ENCODE measurements at places on chromosomes 2 and 18. TPM values are rescaled to one million over a fixed set of nuclear protein-coding genes. Genes with fewer than 3 reads are reported as not detected.

DNA sequence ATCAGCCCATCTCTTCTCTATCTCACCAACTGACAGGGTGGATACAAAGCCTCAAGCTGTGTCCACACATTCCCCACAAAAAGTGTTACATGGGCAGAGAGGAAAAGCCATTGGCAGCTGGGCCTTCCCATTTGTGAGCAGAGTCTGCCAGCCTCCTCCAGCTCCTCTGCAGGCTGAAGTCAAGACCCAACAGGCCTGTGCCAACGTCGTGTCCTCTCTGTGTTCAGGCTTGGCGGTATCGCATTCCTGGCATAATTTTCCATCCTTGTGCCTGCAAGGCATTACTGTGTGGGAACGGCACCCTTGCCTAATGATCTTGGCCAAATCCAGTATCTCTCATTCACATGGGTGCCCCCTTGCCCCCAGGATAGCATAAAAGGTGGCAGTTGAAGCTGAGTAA, 41.5 kb upstream of the APCDD1 start:
- no peak for DNase-seq
- H3K27me3 ChIP-seq, result no peaks in the 10 kb centered on the region
- H3K4me1 ChIP-seq, result peaks cover 17% of the 10 kb centered on the region
- no peaks in the 10 kb centered on the region for H3K36me3 ChIP-seq

GRCh38 chr2:238133499-238134392, 4.7 kb upstream of the KLHL30 start:
- no peak overlapping the region for H3K4me3 ChIP-seq
- no peaks in the 10 kb centered on the region for H3K4me1 ChIP-seq
- no peaks in the 10 kb centered on the region for H3K27me3 ChIP-seq
- H3K36me3 ChIP-seq, result no peaks in the 10 kb centered on the region
- no peak overlapping the region for H3K27ac ChIP-seq
- DNase-seq, result no peak

GRCh38 chr18:55031979-55032378, 72.7 kb upstream of the CCDC68 start:
- H3K27ac ChIP-seq, result peak overlapping the region; percentile 53
- no peaks in the 10 kb centered on the region for H3K36me3 ChIP-seq
- no peak for DNase-seq
- no peak overlapping the region for H3K4me3 ChIP-seq
- H3K4me1 ChIP-seq, result no peaks in the 10 kb centered on the region

- H3K4me3 ChIP-seq, result no peak overlapping the region
- H3K27ac ChIP-seq, result no peak overlapping the region
- H3K4me1 ChIP-seq, result no peaks in the 10 kb centered on the region
These were observed 321.9 kb upstream of the NETO1 start for GRCh38 chr18:73189718-73190117.

DNA sequence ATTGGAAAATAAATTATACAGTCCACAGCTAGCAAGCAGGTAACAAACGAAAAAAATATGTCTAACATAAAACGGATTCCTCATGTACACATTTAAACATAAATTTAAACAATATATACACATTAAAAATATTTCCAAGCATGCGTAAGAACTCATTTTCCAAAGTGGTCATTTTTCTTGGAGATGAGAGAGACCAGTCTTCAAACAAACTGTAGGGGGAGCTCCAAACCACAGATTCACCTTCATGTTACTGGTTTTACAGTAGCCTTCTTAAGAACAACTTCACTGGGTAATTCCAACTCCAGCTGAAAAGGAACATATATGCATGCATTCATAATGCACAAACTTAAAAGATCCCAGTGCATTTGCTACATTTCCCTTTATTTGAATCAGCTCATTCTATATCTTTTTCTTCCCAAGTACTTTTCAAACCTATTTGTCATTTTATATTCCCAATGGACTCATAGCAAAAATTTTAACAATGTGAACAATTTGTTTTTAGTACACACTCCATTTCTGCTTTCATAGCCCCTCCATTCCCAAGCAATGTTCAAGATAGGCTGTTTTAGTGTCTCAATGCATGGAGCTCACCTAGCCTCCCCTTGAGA, 4.7 kb upstream of the STAMBP start:
- peak; percentile 15 for DNase-seq
- no peaks in the 10 kb centered on the region for H3K36me3 ChIP-seq
- H3K27me3 ChIP-seq, result no peaks in the 10 kb centered on the region
- no peak overlapping the region for H3K27ac ChIP-seq
- H3K4me1 ChIP-seq, result peaks cover 7% of the 10 kb centered on the region
- no peak overlapping the region for H3K4me3 ChIP-seq

GRCh38 chr18:77896586-77897252, 647.1 kb downstream of the GALR1 start:
- DNase-seq, result no peak
- no peaks in the 10 kb centered on the region for H3K36me3 ChIP-seq
- H3K4me1 ChIP-seq, result peaks cover 8% of the 10 kb centered on the region
- no peak overlapping the region for H3K4me3 ChIP-seq

DNA sequence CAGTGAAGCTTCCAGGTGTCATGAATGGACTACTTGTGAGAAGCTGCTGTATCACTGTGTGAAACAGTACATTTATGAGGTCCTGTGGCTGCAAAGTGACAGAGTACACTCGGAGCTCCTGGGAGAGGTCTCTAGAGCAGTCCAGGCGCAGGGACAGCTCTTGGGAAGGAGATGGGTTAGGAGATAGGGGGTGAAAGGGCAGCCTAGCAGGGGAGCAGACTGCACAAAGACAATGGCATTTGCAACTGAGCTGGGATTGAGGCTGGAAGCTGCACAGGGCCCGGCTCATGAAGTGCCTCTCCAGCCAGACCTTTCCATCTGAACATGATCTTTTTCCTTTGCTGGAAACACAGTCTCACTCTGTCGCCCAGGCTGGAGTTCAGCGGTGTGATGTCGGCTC, 83.6 kb downstream of the RHOB start:
- no peak overlapping the region for H3K4me3 ChIP-seq
- no peaks in the 10 kb centered on the region for H3K36me3 ChIP-seq
- DNase-seq, result no peak
- peaks cover 10% of the 10 kb centered on the region for H3K4me1 ChIP-seq
- H3K27ac ChIP-seq, result no peak overlapping the region

- no peak overlapping the region for H3K4me3 ChIP-seq
- no peaks in the 10 kb centered on the region for H3K36me3 ChIP-seq
- H3K27me3 ChIP-seq, result no peaks in the 10 kb centered on the region
- no peak overlapping the region for H3K27ac ChIP-seq
- H3K4me1 ChIP-seq, result no peaks in the 10 kb centered on the region
- no peak for DNase-seq
These were observed 893.1 kb upstream of the CELF4 start for GRCh38 chr18:38458698-38459097.

DNA sequence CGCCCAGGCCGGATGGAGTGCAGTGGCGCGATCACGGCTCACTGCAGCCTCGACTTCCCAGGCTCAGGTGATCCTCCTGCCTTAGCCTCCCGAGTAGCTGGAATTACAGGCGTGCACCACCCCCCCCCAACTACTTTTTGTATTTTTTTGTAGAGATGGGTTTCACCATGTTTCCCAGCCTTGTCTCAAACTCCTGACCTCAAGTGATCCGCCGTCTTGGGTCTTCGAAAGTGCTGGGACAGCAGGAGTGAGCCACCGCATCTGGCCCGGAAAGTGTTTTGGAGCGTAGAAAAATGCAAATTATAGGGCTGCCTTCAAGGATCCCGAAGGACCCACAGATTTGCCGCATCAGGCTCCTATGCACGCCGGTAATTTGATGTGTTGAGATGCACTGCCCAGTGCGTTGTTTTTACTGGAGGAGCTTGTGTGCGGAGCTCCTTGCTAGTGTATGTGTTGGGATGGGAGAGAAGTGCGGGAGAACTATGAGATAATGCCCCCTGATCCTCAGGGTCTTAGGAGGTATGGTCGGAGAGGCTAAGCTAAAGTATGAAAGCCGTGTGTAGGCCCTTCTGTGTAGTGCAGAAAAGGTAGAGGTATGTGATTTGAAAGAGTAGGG, 1.2 kb upstream of the CLASP1 start:
- peak overlapping the region; percentile 82 for H3K4me3 ChIP-seq
- no peak for DNase-seq
- H3K4me1 ChIP-seq, result peaks cover 32% of the 10 kb centered on the region
- no peaks in the 10 kb centered on the region for H3K27me3 ChIP-seq
- no peaks in the 10 kb centered on the region for H3K36me3 ChIP-seq

DNA sequence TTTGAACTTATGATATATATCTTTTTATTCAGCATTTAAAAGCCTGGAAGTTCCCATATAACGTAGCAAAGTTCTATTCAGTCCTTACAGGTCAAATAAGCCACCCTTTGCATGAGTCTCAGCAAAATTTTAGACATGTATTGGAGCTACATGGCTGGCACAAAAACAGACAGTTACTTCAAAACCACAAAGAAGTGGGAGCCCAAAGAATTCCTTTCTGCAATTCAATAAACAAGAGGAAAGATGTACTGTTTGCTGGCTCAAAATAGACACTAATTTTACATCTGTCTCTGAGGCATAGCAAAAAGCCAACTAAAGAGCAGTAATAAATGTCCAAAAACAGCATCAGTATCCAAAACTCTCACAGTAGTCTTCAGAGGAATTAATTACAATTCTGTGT, 87.0 kb downstream of the ZEB2 start:
- DNase-seq, result no peak
- no peaks in the 10 kb centered on the region for H3K36me3 ChIP-seq
- no peaks in the 10 kb centered on the region for H3K4me1 ChIP-seq
- H3K27ac ChIP-seq, result no peak overlapping the region
- H3K4me3 ChIP-seq, result no peak overlapping the region

DNA sequence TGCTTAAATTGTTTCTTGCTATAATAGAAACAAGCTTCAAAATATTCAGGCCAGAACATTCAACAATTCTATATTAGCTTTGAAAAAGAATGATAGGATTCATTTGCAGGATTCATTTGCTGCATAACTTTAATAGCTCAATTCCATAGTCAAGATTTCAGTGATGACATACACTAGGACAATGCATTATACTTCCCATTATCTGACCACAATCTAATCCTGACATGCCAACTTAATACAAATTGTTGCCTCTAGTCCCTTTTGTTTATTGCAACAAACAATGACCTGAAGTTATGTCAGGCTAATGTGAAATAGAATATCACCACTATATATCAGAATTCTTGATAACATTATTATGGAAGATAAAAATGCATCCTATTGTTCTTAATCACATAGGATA, 169.4 kb downstream of the DNAH7 start:
- H3K27me3 ChIP-seq, result no peaks in the 10 kb centered on the region
- H3K4me1 ChIP-seq, result no peaks in the 10 kb centered on the region
- no peak overlapping the region for H3K4me3 ChIP-seq
- no peak for DNase-seq
- H3K27ac ChIP-seq, result no peak overlapping the region

DNA sequence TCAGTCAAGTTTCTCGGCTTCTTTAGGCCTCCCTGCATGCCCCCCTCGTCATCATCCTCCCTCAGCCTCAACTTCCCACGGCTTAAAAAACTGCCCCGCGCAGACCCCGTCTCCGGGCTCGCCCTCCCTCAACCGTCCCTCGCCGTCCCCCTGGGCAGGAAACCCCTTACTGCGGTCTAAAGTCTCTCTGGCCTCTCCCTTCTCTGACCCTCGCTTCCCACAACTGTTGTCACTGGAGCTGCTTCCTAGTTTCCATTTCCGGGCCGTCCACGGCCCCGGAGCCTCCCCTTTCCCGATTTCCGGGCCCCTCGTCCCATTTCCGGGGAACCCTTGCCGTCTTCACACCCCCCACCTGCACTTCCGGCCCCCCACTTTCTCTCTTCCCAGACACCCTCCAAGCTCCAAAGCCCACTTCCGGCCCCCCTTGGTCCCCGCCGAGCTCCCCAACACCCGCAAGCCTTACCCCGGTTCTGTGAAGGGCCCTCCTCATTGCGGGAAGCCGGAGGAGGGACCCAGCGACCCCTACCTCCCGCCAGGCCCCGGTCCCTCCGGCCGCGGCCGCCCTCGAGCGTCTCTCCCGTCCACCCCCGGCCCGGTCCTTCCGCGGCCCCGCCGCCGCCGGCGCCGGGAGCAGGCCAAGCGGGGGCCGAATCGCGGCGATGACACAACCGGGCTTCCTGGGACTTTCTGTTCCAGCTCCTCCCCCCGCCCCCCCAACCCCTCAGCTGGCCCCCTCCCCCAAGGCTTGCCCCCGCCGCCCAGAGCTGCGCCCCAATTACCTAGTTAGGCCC, 513 bp downstream of the TRIP12 start:
- peaks cover 15% of the 10 kb centered on the region for H3K4me1 ChIP-seq
- DNase-seq, result peak; percentile 59
- no peaks in the 10 kb centered on the region for H3K36me3 ChIP-seq
- peak overlapping the region; percentile 96 for H3K27ac ChIP-seq
- peak overlapping the region; percentile 98 for H3K4me3 ChIP-seq

DNA sequence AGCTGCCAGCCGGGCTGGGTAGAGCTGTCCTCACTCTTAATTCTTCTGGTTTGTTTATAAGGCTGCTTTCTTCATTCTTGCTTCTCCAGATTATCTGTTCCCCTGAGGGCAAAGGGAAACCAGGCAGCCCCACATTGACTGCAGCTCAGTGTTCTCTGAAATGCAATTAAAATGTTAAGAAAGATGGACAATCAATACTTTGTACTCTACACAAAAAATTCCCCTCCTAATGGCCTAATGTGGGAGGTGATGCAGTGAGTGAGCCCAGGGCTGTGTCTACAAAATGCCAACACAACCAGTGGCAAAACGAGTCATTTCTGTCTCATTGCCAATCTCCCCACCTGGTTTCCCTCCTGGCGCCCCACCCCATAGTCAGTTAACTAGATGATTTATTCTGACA, 541.7 kb upstream of the RAB6C start:
- no peak overlapping the region for H3K27ac ChIP-seq
- no peak overlapping the region for H3K4me3 ChIP-seq
- no peaks in the 10 kb centered on the region for H3K27me3 ChIP-seq
- no peaks in the 10 kb centered on the region for H3K4me1 ChIP-seq
- no peaks in the 10 kb centered on the region for H3K36me3 ChIP-seq
- no peak for DNase-seq

Gene ARHGEF4
- 39.9 TPM for total RNA-seq

Gene OSR1
- total RNA-seq, result 5.3 TPM

Gene VWC2L
- not detected for total RNA-seq

Gene SP3
- 42.8 TPM for total RNA-seq

Gene LAMA3
- 9.3 TPM for total RNA-seq

Data from body of pancreas (tissue), 4 donors.